Effector memory CD8-positive, alpha-beta T cell (primary cell): ENCODE measurements at places on chromosomes 2 and 18.

DNA sequence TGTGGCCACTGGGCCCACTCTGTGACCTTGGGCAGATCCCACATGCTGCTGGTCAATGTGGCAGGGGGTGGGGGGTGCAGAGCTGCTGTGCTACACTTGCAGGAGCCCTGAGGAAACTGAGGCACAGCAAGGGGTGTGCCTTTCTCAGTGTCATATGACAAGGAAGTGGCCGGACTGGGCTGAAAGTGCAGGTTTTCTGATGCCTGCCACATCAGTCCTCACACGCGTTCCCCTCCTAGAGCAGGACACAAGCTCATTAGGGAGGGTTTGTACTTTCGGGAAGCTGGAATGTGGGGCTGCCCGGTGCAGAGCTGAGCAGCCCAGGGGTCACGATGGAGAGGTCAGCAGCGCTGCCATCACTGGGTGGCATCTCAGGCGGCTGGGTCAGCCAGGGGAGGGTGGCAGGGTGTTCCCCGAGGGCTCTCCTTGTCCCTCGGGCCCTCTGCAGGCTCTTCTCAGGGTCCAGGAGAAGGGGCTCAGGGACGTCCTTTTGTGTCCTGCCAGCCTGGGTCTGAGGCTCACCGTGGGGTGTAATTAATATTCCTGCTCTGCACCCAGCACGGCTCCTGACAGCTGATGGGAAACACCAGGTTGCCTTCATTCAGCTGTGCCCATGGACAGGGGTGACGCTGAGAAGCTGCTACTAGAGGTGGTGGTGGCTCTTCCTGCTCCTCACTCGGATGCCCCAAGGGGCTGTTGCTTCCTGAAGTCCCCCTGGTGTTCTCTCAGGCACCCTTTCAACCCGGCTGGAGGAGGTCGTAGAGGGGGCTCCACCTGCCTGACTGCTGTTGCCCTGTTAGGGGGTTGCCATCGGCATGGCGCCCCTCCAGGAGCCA, 62.1 kb upstream of the HDAC4 start:
- DNase-seq: no peak

DNA sequence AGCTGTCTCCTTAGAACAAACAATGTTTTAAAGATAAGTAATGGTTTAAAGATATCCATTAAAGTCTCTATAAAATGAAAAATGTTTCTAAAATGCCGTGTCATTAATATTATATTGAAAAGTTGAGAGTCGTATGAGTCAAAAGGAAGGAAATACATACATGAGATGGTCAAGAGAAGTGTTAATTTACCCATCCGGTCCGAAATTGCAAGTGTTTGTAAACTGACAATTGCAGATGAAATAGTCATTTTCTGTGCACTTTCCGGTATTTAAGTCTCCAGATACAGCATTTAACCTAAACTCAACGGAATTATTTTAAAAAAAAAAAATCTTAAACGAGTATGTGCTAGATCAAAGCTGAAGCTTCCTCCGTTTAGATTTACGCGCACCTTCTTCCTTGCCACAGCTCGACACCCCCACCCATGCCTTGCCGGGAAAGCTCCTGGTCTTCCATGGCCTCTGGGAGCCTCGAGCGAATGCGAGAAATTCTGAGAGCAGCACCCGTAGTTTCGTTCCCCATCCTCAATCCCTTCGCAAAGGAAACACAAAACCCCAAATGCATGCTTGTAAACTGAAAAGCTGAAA, 1.8 kb downstream of the DSC3 start:
- DNase-seq: no peak

DNA sequence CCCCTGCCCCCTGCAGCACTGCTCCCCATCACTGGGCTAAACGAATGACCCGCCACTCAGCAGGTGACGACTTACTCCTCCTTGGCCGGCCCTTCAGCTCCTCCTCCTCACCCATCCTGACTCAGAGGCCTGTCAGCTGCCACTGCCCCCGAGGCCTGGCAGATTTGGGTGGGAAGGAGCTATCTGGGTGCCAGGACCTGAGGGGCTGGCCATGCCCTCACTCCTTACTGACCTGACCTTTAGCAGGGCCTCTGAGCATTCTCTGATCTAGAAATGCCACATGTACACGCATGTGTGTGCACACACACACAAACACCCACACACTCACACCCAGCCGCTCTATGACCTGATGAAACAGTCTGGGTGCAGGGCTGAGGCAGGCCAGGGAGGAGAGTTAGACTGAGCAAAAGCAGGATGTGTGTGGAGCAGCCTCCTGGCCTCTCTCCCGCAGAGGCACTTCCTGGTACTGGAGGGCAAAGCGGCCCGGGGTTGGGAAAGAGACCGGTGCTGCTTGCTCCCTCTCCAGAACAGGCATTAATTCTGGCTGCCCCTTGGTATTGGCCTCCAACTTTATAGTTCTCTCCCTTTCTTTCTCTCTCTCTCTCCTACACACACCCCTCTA, 68.0 kb downstream of the ZFP36L2 start:
- no peak for DNase-seq

DNA sequence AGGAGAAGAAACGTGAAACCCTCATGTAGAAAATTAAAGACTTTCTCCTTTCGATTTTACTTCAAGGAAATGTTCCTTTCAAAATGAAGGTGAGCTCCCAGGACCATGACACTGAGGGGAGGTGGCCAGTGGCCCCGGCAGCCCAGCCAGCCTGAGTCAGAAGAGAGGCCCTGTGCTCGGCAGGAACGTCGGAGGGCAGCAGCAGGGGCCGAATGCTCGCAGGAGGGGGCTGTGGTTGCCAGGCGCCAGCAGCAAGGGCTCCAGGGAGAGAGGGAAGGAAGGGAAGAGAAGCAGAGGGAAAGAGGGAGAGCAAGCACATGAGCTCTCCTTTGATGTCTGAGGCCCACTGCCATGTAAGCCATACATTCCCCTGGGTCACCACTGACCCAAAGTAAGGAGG, 73.3 kb upstream of the ACKR3 start:
- no peak for DNase-seq

DNA sequence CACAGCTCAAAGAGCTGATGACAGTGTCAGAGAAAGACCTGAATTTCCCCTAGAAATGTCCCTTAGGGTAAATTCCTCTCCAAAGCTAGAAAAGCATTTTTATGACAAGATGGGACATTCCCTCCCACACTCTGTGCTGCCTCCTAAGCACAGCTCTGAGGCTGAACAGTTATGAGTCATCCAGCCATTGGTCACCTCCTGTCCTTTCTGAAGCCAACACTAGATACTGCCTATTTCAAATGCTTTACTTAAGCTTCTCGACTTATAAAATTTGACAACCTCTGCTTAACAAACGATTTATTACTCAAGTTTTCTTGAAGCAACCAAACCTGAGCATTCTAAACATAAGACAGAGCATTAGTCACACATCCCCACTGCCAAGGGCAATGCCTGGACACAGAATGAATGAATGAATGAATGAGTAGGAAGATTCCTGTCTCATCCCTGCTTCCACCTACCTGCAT, 35.4 kb downstream of the B4GALT6 start:
- DNase-seq: no peak
